SHP77 treated with DMSO at 0.1 percent for 48 hours (cell line): ENCODE measurements at places on chromosomes 11 and 22.

DNA sequence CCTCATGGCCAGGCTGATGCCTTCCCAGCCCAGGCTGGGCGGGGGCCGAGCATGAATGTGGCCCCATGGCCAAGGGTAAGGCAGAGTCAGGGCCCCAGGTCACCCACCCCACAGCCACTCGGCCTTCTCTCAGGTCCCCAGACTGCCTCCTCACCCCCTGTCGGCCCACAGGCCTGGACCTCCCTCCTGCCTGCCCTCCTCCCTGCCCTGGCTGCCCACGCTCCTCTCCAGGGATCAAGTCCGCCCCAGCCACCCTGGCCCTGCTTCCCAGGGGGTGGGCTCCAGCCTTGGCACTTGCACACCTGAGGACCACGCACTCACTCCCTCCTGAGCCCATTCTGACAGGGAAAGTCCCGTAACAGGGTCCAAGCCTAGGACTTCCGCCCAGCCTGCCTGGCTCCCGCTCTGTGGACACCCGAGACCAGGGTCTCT is 37.8 kb upstream of the TH start:
- no peak for DNase-seq

- no peak for DNase-seq
These were observed 10.5 kb upstream of the TMEM121B start for GRCh38 chr22:17131686-17132085.

GRCh38 chr11:128254941-128255340 is 332.4 kb downstream of the ETS1 start:
- no peak for DNase-seq

GRCh38 chr11:120061761-120062560 is 76.0 kb downstream of the TRIM29 start:
- no peak for DNase-seq

- no peak for DNase-seq
These were observed 38.9 kb downstream of the FZD4 start for GRCh38 chr11:86916330-86916729.
